Sigmoid colon (tissue), 7 donors: ENCODE measurements at places on chromosomes 1 and 21. TPM values are rescaled to one million over a fixed set of nuclear protein-coding genes. Genes with fewer than 3 reads are reported as not detected.

GRCh38 chr1:18533259-18533658 lies 52.5 kb downstream of the KLHDC7A start:
- DNase-seq: no peak

- no peak for DNase-seq
Measured at GRCh38 chr1:153220606-153221303, 3.4 kb downstream of the PRR9 start.

DNA sequence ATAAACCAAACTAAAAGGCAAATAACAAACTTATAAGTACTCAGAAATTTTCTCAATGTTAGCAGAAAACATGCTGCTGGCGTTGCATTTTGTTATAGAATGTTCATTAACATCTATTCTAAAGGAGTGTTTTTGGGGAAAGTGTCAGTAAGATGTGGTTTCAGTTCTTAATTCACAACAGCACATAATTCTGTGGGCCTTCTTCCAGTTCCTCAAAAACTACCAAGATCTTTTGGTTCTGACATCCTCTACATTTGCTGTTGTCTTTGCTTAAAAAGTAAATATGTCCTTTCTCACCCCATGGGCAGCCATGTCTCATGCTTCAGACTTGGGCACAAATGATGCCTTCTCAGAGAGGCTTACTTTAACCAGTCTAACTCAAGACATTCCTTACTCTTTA lies 152.5 kb downstream of the CDC7 start:
- no peak for DNase-seq

- no peak for DNase-seq
Measured at GRCh38 chr1:162161916-162162550, 92.5 kb downstream of the NOS1AP start.

- DNase-seq: peak; percentile 22
Measured at GRCh38 chr1:29688471-29689365, 452.4 kb downstream of the PTPRU start.

GRCh38 chr1:111470596-111470995 lies 3.2 kb upstream of the C1orf162 start:
- DNase-seq: no peak

The GJA4 gene
- 14.7 TPM for total RNA-seq

- DNase-seq: no peak
Measured at GRCh38 chr1:63366908-63367214, 566 bp upstream of the ALG6 start.

The TTC22 gene
- 1.9 TPM for total RNA-seq

The LEFTY2 gene
- total RNA-seq: 0.71 TPM

The NTMT2 gene
- total RNA-seq: not detected

The ASCL5 gene
- not detected for total RNA-seq

GRCh38 chr1:25088946-25089345 lies 143.4 kb downstream of the SYF2 start:
- DNase-seq: no peak

DNA sequence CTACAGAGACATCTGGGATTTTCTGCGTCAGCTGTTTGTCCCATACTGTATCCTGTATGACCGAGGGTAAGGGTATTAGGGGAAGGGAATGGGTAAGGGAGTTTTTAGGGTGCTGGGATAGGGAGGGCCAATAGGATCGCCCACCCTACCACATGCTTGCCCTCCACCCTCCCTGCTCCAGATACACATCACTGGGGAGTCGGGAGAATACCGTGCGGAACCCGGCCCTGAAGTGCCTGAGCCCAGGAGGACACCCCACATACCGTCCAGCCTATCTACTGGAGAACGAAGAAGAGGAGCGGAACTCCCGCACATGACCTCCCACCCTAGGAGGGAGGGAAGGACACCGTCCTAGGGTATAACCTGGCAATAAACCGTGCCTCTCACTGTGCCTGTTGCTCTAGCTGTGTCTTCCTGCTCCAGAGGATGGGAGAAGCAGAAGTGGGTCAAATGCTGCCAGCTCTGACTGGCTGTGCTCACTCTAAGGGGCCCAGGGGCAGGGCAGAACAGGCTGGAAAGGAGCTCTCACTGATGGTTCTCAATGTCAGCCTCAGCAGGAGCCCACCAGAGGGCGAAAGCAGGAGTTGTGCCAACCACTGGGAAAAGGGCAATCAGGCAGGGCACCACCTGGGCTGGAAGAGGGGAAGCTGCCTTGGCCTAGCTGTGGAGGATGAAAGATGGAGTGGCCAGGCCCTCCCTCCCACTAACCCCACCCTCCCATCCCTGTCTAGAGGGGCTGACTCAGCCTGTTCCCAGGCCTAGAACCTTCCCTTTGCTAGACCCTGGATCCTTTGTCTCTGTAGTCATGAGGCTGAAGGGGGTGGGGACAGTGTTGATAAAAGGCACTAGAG lies 440 bp upstream of the LENEP start:
- DNase-seq: no peak

The FAM163A gene
- total RNA-seq: 1.4 TPM

GRCh38 chr1:212960932-212961331 lies 10.6 kb downstream of the VASH2 start:
- DNase-seq: no peak

The LMOD1 gene
- total RNA-seq: 633 TPM

The SLFNL1 gene
- total RNA-seq: 0.41 TPM
